ENCODE measurements at places on chromosomes 1 and 21.

- DNase-seq: no peak
Measured at GRCh38 chr1:187876775-187877174, 1048.0 kb downstream of the PLA2G4A start.

GRCh38 chr1:30524840-30525617 lies 198.4 kb downstream of the MATN1 start:
- no peak for DNase-seq

- no peak for DNase-seq
Measured at GRCh38 chr1:5370311-5370710, 621.9 kb downstream of the NPHP4 start.

- no peak for DNase-seq
Measured at GRCh38 chr1:117967477-117967876, 37.9 kb downstream of the WDR3 start.

GRCh38 chr1:6464514-6464836 lies 1.5 kb downstream of the TNFRSF25 start:
- no peak for DNase-seq

GRCh38 chr1:151773702-151774101 lies 10.4 kb upstream of the MRPL9 start:
- DNase-seq: no peak

DNA sequence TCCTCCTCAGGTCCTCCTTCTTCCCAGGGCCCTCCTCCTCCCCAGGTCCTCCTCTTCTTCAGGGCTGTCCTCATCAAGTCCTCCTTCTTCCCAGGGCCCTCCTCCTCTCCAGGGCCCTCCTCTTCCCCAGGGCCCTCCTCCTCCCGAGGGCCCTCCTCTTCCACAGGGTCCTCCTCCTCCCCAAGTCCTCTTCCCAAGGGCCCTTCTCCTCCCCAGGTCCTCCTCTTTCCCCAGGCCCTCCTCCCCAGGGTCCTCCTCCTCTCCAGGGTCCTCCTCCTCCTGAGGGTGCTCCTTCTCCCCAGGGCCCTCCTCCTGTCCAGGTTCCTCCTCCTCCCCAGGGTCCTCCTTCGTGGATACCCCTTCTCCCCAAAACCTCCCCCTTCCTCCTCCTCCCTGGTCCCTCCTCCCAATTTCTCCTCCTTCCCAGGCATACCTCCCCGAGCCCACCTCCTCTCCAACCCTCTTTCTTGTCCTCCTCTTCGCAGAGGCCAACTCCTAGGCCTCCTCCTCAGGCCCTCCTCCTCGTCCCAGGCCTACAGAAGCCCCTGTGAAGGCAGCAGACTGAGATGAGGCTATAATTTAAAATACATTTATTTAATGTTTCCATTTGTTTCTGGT lies 29.5 kb downstream of the WNT9A start:
- no peak for DNase-seq

DNA sequence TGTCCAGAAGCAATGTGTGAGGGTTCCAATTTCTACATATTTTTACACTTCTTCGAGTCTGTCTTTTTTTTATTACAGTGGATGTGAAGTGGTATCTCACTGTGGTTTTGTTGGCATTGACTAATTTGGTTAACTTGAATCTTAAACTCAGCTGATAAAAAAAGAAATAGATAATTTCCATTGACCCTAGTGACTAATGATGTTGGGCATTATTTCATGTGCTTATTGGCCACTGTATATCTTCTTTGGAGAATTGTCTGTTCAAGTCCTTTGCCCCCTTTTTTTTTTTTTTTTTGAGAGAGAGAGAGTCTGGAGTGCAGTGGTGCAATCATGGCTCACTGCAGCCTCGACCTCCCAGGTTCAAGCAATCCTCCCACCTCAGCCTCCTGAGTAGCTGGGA lies 33.3 kb upstream of the NBPF3 start:
- DNase-seq: no peak

Data from NCI-H2107 (cell line).